ENCODE measurements at places on chromosomes 13 and 19. TPM values are rescaled to one million over a fixed set of nuclear protein-coding genes. Genes with fewer than 3 reads are reported as not detected.

GRCh38 chr19:15426485-15427349, 7.9 kb upstream of the AKAP8L start:
- peaks cover 12% of the 10 kb centered on the region for H3K4me1 ChIP-seq
- no peaks in the 10 kb centered on the region for H3K36me3 ChIP-seq
- H3K27me3 ChIP-seq = no peaks in the 10 kb centered on the region
- H3K4me3 ChIP-seq = no peak overlapping the region
- no peak overlapping the region for H3K27ac ChIP-seq

- H3K27me3 ChIP-seq = no peaks in the 10 kb centered on the region
- peak overlapping the region; percentile 63 for H3K27ac ChIP-seq
These were observed 516 bp downstream of the ZNF175 start for GRCh38 chr19:51571599-51571998.

DNA sequence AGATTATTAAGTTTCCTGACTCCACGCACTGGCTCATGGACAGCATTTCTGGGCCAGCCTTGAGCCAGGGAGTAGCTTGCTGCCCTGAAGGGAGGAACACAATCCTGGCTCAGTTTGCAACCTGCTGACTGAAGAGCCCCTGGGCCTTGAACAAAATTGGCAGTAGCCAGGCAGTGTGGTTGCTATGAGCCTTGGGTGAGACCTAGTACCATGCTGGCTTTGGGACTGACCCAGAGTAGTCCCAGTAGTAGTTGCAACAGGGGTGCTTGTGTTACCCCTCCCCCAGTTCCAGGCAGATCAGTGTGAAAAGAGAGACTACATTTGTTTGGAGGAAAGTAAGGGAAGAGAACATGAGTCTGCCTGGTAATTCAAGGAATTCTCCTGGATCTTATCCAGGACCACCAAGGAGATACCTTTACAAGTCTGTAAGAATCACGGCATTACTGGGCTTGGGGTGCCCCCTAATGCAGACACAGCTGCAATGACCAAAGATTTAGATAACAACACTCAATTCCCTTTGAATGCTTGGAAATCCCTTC, 22.0 kb downstream of the ITGBL1 start:
- H3K4me3 ChIP-seq = no peak overlapping the region
- DNase-seq = no peak
- H3K4me1 ChIP-seq = no peaks in the 10 kb centered on the region
- H3K36me3 ChIP-seq = no peaks in the 10 kb centered on the region

DNA sequence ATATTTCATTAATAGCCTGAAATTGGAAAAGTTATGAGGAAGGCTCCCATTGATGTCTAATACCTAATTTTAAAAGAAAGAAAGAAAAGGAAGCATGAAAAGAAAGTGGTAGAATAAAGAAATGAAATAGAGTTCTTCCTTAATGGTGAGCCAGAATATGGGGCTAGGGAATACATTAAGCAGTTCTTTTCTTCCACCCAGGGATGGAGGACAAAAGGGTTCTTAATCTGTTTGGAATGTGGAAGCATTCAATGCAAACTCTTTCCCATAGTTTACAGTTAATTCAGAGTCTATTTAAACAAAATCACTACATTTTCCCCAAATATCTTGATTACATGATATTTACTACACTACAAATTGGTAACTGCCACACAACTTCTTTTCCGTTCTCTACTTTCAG, 18.4 kb upstream of the ZMYM2 start:
- H3K27ac ChIP-seq = no peak overlapping the region
- H3K36me3 ChIP-seq = no peaks in the 10 kb centered on the region
- DNase-seq = no peak
- H3K4me1 ChIP-seq = no peaks in the 10 kb centered on the region
- no peaks in the 10 kb centered on the region for H3K27me3 ChIP-seq

DNA sequence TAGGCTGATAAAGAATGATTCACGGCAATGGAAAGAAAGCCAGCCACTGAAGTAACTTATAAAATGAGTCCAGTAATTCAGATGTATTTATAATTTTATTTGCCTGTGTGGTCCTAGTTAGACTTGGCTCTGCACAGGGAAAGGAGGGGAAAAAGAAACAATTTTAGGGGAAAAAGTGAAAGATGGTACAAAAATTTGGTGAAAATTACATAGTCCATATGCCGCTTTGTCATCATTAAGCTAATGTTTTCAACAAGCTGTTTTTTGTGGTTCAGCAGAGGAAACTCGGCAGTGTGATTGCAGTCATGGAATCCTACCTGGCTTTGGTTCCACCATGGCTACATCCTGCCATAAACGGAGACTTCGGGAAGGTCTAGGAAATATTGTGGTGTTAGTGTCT, 301.9 kb downstream of the ATP8A2 start:
- H3K4me3 ChIP-seq = no peak overlapping the region
- H3K27me3 ChIP-seq = no peaks in the 10 kb centered on the region
- H3K4me1 ChIP-seq = no peaks in the 10 kb centered on the region
- no peaks in the 10 kb centered on the region for H3K36me3 ChIP-seq
- H3K27ac ChIP-seq = no peak overlapping the region

DNA sequence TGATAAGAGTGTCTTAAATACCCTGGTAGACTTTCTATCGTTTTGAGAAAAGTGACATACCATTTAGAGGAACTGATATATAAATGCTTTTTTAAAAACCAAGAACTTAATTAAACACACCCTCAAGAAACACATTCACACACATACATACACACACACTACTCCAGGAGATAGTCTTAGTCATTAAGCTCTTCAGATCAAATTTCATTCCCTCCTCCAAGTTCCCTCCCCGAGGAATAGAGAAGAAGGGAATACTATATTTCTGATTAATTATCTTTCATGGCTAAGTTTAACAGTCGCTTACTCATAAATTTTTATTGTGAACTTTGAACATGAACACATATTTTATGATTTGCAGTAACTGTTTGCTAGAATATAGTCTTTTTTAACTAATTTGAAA, 1109.5 kb downstream of the SLITRK1 start:
- H3K36me3 ChIP-seq = no peaks in the 10 kb centered on the region
- no peaks in the 10 kb centered on the region for H3K4me1 ChIP-seq
- H3K27ac ChIP-seq = no peak overlapping the region

GRCh38 chr19:3931041-3931440, 1.8 kb upstream of the NMRK2 start:
- H3K4me1 ChIP-seq = no peaks in the 10 kb centered on the region
- no peak overlapping the region for H3K4me3 ChIP-seq
- no peaks in the 10 kb centered on the region for H3K36me3 ChIP-seq
- DNase-seq = no peak
- H3K27ac ChIP-seq = no peak overlapping the region

DNA sequence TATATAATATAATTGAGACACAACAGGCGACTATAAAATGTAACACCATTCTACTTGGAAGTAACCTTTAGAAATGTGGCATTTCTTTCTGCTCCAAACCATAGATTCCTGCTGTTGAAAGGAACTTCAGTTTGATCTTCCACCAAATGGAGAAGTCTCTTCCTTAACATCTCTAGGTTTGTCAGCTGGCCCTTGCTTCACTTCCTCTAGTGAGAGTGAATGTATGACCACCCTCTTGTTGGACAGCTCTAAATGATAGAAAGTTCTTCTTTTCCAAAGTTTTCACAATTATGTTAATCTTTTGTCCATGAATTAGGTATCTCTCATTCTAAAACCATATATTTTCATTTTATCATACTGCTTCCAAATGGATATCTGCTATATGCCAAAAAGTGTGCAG, 13.8 kb upstream of the COG6 start:
- H3K4me3 ChIP-seq = no peak overlapping the region
- H3K36me3 ChIP-seq = no peaks in the 10 kb centered on the region
- DNase-seq = no peak
- H3K27me3 ChIP-seq = no peaks in the 10 kb centered on the region
- no peaks in the 10 kb centered on the region for H3K4me1 ChIP-seq
- H3K27ac ChIP-seq = no peak overlapping the region

Gene HRC
- total RNA-seq = 0.51 TPM

- no peaks in the 10 kb centered on the region for H3K4me1 ChIP-seq
- no peak overlapping the region for H3K27ac ChIP-seq
- no peak for DNase-seq
- H3K36me3 ChIP-seq = no peaks in the 10 kb centered on the region
These were observed 28.8 kb downstream of the ZNF333 start for GRCh38 chr19:14718522-14719116.

Gene ACTN4
- total RNA-seq = 259 TPM

Gene TUBA3C
- not detected for total RNA-seq

DNA sequence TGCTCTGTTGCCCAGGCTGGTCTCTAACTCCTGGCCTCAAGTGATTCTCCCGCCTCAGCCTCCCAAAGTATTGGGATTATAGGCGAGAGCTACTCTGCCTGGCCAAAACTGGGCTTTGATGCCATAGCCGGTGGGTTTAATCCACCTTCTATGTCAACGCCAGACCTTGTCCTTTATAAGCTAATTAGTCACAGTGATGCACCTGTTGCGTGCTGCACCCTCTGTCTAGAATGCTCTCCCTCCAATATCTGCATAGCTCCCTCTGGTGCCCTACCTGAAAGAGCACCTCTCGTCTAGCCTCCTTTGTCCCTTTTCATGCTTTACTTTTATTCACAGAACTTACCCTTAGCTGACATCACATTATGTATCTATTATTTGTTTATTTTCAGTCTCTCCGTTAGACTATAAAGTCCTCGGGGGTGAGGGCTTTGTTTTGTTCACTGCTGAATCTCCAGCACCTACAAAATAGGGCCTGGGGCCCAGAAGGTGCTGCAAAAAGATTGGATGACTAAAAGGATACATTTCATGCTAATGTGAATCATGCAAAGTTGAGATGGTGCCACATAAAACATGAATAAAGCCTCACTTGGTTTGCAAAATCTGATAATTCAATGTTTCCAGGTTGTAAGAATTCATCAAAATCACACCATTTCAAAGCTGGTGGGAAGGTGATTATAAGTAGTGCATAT, 148.1 kb downstream of the USP12 start:
- no peak overlapping the region for H3K4me3 ChIP-seq
- H3K27me3 ChIP-seq = no peaks in the 10 kb centered on the region
- H3K4me1 ChIP-seq = no peaks in the 10 kb centered on the region
- DNase-seq = no peak

- H3K4me3 ChIP-seq = no peak overlapping the region
- no peak overlapping the region for H3K27ac ChIP-seq
- no peak for DNase-seq
- no peaks in the 10 kb centered on the region for H3K4me1 ChIP-seq
These were observed 48.3 kb downstream of the CRYL1 start for GRCh38 chr13:20477394-20477793.

GRCh38 chr19:14804765-14805164, 26.4 kb upstream of the ADGRE2 start:
- H3K27ac ChIP-seq = no peak overlapping the region
- H3K4me1 ChIP-seq = no peaks in the 10 kb centered on the region
- no peaks in the 10 kb centered on the region for H3K27me3 ChIP-seq
- H3K4me3 ChIP-seq = no peak overlapping the region
- no peak for DNase-seq

Gene EDNRB
- total RNA-seq = 14.9 TPM

DNA sequence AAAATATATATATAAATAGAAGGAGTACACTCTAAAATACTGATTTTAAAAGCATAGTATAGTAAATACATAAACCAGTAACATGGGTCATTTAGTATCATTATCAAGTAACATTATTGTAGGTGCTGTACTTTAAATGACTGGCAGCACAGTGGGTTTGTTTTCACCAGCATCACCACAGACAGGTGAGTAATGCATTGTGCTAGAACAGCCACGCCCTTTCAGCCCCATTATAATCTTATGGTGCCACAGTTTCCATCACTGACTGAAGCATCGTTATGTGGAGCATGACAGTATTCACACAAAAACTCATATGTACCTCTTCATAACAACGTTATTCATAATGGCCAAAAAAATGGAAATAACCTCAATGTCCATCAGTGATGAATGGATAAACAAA, 88.3 kb downstream of the DHRS12 start:
- no peak overlapping the region for H3K27ac ChIP-seq
- H3K36me3 ChIP-seq = no peaks in the 10 kb centered on the region
- no peaks in the 10 kb centered on the region for H3K27me3 ChIP-seq

Gene ETV2
- total RNA-seq = not detected

- no peaks in the 10 kb centered on the region for H3K4me1 ChIP-seq
- DNase-seq = no peak
- no peak overlapping the region for H3K4me3 ChIP-seq
- no peaks in the 10 kb centered on the region for H3K36me3 ChIP-seq
These were observed 1255.4 kb upstream of the SPRY2 start for GRCh38 chr13:81596224-81596753.

GRCh38 chr19:4396949-4397783, 3.2 kb downstream of the SH3GL1 start:
- no peak for DNase-seq
- no peaks in the 10 kb centered on the region for H3K36me3 ChIP-seq
- H3K4me3 ChIP-seq = no peak overlapping the region

Gene PLIN4
- 78.3 TPM for total RNA-seq

Gene NLRP5
- total RNA-seq = not detected

- no peaks in the 10 kb centered on the region for H3K27me3 ChIP-seq
- no peaks in the 10 kb centered on the region for H3K36me3 ChIP-seq
- H3K4me1 ChIP-seq = no peaks in the 10 kb centered on the region
These were observed 153.8 kb downstream of the PCDH9 start for GRCh38 chr13:67076378-67076777.

- no peak for DNase-seq
- H3K4me3 ChIP-seq = no peak overlapping the region
- H3K27me3 ChIP-seq = no peaks in the 10 kb centered on the region
- H3K27ac ChIP-seq = no peak overlapping the region
- H3K4me1 ChIP-seq = no peaks in the 10 kb centered on the region
- H3K36me3 ChIP-seq = no peaks in the 10 kb centered on the region
These were observed 306.1 kb downstream of the IRS2 start for GRCh38 chr13:109480011-109480955.

Gene ZNF567
- 14.9 TPM for total RNA-seq

DNA sequence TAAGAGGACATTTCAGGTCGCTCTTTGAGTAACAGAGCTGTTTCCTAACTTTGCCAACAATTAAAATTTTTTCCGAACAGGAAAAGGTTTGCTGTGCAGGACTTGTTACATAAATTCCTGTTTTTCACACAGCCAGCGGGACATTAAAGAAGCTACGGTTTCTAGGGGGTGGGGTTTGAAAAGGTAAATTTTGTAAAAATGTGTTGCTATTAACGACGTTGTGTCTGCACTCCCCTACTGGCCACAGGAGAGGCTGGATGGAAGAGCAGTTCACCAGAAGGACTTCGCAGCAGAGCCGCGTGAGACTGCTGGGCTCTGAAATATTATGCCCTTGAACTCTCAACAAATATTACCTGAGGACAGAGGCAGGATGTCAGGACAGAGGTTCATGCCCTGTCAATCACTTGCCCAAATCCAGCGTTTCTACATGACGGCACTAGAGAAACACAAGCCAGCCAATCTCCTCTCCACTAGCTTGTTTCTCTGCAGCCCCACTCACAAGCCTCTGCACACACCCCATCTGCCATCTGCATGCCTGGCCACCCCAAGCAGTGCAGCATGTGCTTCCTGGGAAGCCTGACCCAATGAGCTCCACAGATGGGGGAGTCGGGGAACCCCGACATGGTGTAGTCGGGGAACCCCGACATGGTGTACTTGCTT, 102.0 kb downstream of the FOXO1 start:
- H3K27me3 ChIP-seq = no peaks in the 10 kb centered on the region
- no peaks in the 10 kb centered on the region for H3K36me3 ChIP-seq
- no peak overlapping the region for H3K4me3 ChIP-seq

- H3K4me3 ChIP-seq = no peak overlapping the region
- DNase-seq = no peak
- H3K27me3 ChIP-seq = no peaks in the 10 kb centered on the region
- H3K36me3 ChIP-seq = no peaks in the 10 kb centered on the region
- H3K27ac ChIP-seq = no peak overlapping the region
These were observed 19.9 kb upstream of the TM9SF2 start for GRCh38 chr13:99481366-99481765.

- no peaks in the 10 kb centered on the region for H3K27me3 ChIP-seq
- no peaks in the 10 kb centered on the region for H3K4me1 ChIP-seq
- DNase-seq = no peak
These were observed 10.2 kb upstream of the CARM1 start for GRCh38 chr19:10861103-10861651.

Data from uterus (tissue), 4 donors.